ENCODE measurements at places on chromosomes 12 and 14.

DNA sequence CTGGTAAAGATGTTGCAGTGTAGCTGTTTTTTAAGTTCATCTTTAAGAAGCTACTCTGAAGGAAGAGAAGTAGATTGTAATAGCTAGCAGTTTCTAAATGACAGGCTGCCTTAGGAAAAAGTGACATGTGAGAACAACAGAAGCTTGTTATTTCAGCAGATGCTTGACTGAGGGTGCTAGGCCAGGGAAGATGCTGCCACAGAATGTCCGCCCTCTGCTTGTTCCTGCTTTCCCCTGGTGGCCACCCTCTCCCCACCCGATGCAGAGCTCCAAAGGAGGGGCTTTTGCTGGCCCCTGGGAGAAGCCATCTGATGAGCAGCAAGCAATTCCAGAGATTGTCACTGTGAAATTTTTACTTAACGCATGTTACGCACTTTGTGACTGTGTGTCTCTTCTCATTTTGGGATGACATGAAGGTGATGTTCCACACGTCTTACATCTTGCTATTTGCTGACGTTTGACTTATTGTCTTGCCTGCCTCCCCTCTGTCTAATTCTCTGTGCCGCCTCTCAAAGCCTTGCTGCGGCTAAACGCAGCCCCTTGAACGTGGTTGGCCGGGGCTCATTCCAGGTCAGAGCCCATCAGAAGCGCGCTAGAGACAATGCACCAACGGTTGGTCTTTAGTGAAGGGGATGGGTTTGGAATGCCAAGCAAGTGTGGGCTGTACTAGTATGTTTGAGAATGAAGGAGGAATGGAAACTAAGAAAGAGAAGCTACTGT is 44.8 kb downstream of the WDR20 start:
- no peak for DNase-seq

GRCh38 chr12:9073076-9073475 is 42.6 kb downstream of the A2M start:
- DNase-seq = no peak

- no peak for DNase-seq
These were observed 242.8 kb downstream of the DPF3 start for GRCh38 chr14:72651081-72651480.

DNA sequence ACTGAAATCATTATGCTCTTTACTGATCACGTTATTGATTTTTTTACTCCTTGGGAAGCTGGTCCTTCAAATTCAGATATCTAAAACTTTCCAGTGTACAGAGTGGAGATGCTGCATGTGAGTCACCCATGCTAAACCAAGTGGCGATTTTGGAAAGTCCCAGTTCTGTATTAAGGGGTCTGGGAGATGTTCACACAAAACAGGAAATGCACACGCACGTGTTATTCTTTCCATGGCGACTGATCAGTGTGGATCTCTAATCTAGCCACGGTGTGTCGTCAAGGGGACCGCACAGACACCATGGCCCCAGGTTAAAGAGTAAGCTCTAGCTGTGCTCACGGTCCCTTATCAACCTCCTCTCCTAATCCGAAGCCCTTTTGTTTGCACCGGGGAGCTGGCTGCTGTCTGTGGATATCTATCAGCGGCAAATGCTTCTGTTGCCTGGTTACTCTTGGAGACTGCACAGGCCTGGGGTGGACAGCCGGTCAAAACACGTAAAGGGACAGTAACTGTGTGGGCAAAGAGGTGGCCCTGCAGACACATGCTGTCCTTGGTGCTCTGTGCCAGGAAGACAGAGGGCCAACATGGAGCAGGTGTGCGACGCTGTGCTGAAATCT is 96.6 kb downstream of the RIMBP2 start:
- no peak for DNase-seq

DNA sequence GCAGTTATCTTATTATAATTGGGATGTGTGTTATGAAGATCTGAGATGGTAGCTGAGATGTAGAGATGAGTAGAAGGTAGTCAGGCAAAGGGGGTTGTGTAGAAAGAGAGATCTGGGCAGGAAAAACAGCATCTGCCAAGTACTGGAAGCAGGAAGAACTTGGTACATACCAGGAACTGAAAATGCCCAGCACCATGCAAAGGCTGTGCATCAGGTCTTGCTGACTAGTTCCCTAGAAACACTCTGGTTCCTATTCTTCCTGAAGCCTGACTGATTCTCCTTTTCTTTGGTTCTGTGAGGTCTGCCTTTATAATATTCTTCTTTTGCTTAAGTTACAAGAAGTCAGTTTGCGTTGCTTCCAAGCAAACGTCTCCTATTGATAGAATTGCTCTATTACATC is 6.7 kb upstream of the NFATC4 start:
- DNase-seq = no peak
